ENCODE measurements at places on chromosomes 2 and 18.

DNA sequence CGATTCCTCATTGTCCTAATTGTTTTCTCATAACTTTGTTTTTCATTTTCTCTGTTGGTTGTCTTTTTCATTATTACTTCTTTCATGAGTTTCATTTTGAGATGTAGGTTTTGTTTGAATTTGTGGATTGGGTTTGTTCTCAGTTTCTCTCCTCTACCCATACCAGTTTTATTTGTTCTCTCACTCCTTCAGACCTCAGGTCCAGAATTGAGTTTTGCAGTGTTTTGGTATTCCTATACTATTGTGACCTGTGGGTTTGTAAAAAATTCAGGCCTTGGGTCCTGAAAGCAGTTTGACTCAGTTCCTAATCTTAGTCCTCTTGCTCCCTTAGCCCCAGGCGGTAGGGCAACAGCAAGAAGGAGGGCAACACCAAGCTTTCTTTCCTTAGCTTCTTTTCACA, 28.3 kb upstream of the UBE2E3 start:
- DNase-seq, result no peak

DNA sequence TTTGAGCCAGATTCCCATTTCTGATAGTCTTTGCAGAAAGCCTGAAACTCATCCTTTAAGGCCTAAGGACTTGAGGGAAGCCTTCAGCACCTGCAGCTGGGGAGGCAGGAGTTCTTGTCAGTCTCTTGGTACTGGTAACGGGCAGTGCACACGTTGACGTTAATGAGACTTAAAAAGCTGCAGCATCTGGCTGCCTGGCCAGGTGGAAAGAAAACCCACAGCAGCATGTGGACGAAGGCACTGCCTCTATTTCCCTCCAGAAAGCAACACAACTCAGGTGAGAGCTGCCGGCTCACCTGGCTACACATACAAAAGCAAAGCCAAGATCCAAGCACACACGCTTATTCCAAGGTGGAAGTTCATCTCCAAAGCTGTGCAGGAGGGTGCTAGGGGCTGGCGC, 178.8 kb downstream of the ANAPC1 start:
- DNase-seq, result no peak

- no peak for DNase-seq
Observed at GRCh38 chr2:24970483-24971285, 1.1 kb downstream of the DNAJC27 start.

DNA sequence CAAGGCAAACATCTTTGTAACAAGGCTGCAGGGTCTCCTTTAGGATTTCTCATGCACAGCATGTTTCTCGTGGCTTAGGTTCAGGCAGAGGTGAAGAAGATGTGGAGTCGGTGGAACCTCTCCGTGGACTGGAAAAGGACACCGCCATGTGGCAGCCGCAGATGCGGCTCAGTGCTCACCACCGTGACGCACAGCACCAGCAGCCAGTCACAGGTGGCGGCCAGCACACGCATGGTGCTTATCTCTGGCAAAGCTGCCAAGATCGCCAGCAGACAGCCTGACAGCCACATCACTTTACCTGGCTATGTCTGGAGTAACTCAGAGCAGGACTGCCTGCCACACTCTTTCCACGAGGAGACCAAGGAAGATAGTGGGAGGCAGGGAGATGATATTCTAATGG, 86.6 kb downstream of the PTH2R start:
- no peak for DNase-seq

GRCh38 chr18:23503963-23504344, 643 bp downstream of the RMC1 start:
- no peak for DNase-seq

- no peak for DNase-seq
Observed at GRCh38 chr2:41723526-41723925, 324.3 kb upstream of the PKDCC start.

DNA sequence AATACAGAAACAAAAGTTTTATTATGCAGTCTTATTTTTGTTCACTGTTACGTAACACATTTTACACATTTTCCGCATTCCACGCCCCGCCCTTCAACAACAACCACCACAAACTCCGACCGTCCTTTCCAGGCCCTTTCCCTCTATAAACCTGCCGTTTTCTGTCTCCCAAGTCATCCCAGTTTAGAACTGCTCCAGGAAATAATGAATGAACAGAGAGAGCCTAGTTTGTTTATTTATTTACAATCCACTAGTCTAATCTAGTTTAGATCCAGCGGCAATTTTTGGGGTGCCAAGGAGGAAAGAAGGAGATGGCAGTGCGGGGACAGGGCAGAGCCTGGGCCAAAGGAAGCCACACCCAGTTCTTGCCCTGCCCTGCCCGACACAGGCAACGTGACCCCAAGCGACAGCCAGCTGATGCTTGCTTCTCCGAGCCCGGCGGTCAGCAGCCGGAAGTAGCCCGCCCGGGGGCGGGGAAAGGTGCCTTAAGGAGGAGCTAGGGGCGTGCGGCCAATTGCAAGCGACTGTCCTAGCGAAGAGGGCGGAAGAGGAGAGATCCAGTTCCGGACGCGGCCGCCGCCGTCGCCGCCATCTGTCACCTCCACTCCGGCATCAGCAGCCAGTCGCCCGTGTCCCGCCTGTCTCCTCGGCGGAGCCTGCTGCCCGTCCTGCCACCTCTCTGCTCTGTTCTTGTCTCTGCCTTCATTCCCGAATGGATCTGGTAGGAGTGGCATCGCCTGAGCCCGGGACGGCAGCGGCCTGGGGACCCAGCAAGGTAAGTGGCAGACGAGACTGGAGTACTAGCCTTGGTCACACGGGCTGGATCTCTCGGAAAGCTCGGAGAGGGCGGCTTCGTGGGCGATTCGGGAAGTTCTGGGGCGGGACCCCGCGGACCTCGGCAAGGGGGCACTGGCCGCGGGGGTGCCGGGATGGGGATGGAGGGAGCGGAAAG, at the start of gene RIOK3:
Gene RIOK3, plus strand, starts transcription at position 560 of the 952 bp plus-strand sequence. Its CDS starts 153 bp downstream, at position 713.
- peak; percentile 87 for DNase-seq

DNA sequence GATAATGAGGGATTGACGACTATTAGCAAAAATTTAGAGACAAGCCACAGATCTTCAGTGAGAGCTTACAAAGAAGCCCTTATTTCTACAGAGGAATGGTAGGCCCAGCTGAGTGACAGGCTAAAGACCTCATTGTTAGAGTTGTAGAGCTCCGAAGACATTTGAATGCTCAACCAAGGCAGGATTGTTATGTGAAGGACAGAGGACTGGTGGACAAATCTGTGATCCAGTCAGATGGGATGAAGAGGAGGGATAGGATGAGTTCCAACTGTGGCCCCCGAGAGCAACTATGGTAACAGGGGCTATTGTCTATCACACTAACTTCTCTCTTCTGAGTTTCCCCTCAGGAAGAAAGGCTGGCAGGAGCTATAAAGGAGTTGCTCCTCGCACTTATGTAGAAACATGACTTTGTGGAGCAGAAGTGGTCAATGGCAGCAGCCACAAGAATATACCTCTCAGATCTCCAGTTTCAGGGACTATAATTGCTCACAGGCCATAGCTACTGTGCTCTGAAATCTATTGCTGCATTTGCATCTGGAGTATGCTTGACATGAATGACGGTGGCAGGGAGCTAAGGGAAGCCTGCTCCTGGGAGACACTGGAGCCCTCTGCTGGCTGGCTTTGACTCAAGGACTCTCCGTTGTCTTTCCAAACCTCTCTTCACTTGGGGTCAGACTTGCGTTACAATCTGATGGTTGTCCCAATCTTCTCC, 50.3 kb upstream of the GREB1L start:
- DNase-seq, result peak; percentile 16

- no peak for DNase-seq
Observed at GRCh38 chr2:13000664-13001363, 284.1 kb downstream of the TRIB2 start.
